Endothelial cell of umbilical vein (primary cell): ENCODE measurements at places on chromosomes 5 and 9. TPM values are rescaled to one million over a fixed set of nuclear protein-coding genes. Genes with fewer than 3 reads are reported as not detected.

Gene LHX3
- not detected in 2 replicates for total RNA-seq

Gene F2RL2
- 10.2 and 19.8 TPM in 2 replicates for total RNA-seq

Gene PTGES
- not detected in 2 replicates for total RNA-seq

Gene CCDC152
- total RNA-seq, result 2.1 and 2.8 TPM in 2 replicates

Gene RCL1
- 12.1 and 13.2 TPM in 2 replicates for total RNA-seq

Gene SHROOM1
- 20.9 and 21.0 TPM in 2 replicates for total RNA-seq

Gene RLN1
- total RNA-seq, result not detected in 2 replicates

DNA sequence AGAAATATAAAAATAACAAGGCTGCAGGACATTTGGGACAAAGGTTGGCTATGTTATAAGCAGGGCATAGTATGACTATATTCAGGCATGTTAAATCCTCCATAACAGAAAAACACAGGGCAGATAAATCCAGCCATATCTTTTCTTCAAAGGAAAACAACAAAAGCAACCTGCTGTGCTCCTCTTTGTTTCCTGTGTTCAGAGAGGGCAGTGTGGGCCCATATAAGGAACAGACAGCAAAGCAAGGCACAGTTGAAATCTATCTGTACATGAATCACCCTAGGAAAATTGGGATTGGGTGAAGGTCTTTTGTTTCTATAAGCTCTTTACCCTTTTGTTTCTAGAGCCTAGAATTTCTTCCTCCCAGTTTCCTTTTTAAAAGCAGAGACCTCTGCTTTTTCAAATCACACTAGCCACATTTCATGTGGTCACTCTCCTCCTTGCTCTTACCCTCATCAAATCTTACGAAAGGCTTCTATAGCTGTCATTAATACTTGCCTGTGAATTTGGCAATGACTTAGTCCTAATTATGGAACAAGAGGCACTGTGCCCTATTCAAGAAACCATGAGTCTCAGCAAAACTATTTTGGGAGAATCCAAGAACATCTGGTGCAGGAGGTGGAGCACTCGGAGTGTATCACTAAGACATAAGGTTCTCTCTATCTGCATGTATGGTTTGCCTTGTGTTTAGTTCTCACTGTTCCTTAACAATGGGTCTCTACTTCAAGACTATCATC, 1.8 kb downstream of the GZMA start:
- no peak for DNase-seq
- H3K4me3 ChIP-seq, result no peak overlapping the region
- no peaks in the 10 kb centered on the region for H3K4me1 ChIP-seq
- H3K36me3 ChIP-seq, result no peaks in the 10 kb centered on the region
- H3K27ac ChIP-seq, result no peak overlapping the region

GRCh38 chr5:151298063-151298855, 5.3 kb downstream of the SLC36A3 start:
- no peak overlapping the region for H3K4me3 ChIP-seq
- H3K4me1 ChIP-seq, result no peaks in the 10 kb centered on the region
- no peaks in the 10 kb centered on the region for H3K36me3 ChIP-seq
- no peak overlapping the region for H3K27ac ChIP-seq
- peak; percentile 25 for DNase-seq

GRCh38 chr9:131620764-131621520, 75.6 kb downstream of the PRRT1B start:
- H3K27me3 ChIP-seq, result no peaks in the 10 kb centered on the region
- peaks cover 9% of the 10 kb centered on the region for H3K4me1 ChIP-seq
- H3K36me3 ChIP-seq, result peaks cover 30% of the 10 kb centered on the region
- no peak overlapping the region for H3K4me3 ChIP-seq

DNA sequence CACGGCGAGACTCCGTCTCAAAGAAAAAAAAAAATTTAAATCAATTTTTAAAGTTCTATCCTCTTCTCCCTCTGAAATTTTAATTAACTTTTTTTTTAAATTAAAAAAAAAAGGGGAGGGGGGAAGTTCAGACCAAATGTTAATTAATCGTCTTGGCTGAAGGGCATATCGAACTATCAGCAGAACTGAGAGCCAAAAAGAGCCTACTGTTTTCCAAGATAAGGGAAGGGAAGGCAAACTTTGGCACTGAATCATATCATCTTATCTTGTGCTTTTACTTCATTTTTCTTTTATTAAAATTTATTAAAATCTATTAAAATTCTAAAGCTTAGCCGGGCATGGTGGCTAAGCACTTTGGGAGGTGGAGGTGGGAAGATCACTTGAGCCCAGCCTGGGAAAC, 45.9 kb upstream of the MTMR12 start:
- H3K4me1 ChIP-seq, result no peaks in the 10 kb centered on the region
- no peak for DNase-seq
- H3K36me3 ChIP-seq, result peaks cover 3% of the 10 kb centered on the region
- no peak overlapping the region for H3K27ac ChIP-seq
- H3K4me3 ChIP-seq, result no peak overlapping the region

DNA sequence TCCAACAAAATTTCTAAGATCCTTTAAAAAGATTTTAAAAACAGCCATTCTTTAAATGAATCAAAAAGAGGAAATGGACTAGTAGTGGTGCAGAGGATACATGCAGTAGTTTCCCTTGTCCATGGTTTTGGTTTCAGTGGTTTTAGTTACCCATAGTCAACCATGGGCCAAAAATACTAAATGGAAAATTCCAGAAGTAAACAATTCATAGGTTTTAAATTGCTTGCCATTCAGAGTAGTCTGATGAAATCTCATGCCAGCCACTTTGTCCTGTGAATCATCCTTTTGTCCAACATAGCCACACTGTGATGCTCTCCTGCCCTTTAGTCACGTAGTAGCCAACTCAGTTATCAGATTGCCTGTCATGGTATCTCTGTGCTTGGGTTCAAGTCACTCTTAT, 286.1 kb downstream of the ANXA1 start:
- no peaks in the 10 kb centered on the region for H3K4me1 ChIP-seq
- no peak for DNase-seq
- no peak overlapping the region for H3K4me3 ChIP-seq
- no peak overlapping the region for H3K27ac ChIP-seq
- H3K36me3 ChIP-seq, result no peaks in the 10 kb centered on the region

- H3K27ac ChIP-seq, result peak overlapping the region; percentile 58
- H3K4me3 ChIP-seq, result no peak overlapping the region
- peaks cover 17% of the 10 kb centered on the region for H3K4me1 ChIP-seq
- no peaks in the 10 kb centered on the region for H3K27me3 ChIP-seq
Measured at GRCh38 chr5:14739538-14739937, 75.0 kb downstream of the OTULIN start.

GRCh38 chr5:150665044-150665443, 4.0 kb downstream of the MYOZ3 start:
- H3K27ac ChIP-seq, result no peak overlapping the region
- H3K27me3 ChIP-seq, result peaks cover 28% of the 10 kb centered on the region
- no peaks in the 10 kb centered on the region for H3K4me1 ChIP-seq

- H3K27me3 ChIP-seq, result no peaks in the 10 kb centered on the region
- no peaks in the 10 kb centered on the region for H3K36me3 ChIP-seq
- no peak overlapping the region for H3K27ac ChIP-seq
Measured at GRCh38 chr9:77772646-77773045, 124.5 kb upstream of the GNA14 start.

- peak overlapping the region; percentile 90 for H3K27ac ChIP-seq
- H3K36me3 ChIP-seq, result peaks cover 3% of the 10 kb centered on the region
- H3K27me3 ChIP-seq, result no peaks in the 10 kb centered on the region
- DNase-seq, result peak; percentile 60
- peaks cover 18% of the 10 kb centered on the region for H3K4me1 ChIP-seq
Measured at GRCh38 chr5:179699616-179700237, 960 bp downstream of the CANX start.

DNA sequence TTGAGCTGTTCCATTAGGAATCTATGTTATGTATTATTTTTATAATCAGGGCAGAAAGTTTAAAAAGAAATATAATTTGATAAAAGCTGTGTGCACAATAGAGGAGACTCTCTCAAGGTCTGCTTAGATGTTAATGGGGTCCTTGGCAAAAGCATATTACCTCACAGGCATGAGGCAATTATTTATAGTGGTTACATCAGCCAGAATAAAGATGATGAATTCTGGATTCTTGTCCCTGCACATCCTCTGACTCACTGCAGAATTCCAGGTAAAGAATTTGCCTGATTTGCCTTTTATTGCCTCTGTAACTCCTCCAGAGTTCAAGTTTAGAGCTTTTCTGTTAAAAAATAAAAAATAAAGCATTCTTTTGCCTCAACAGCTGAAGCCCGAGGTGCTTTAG, 253.6 kb downstream of the MAST4 start:
- no peaks in the 10 kb centered on the region for H3K27me3 ChIP-seq
- no peak overlapping the region for H3K4me3 ChIP-seq
- H3K27ac ChIP-seq, result peak overlapping the region; percentile 78
- H3K36me3 ChIP-seq, result no peaks in the 10 kb centered on the region
- H3K4me1 ChIP-seq, result peaks cover 37% of the 10 kb centered on the region

- DNase-seq, result no peak
- H3K27ac ChIP-seq, result no peak overlapping the region
- no peaks in the 10 kb centered on the region for H3K36me3 ChIP-seq
- no peak overlapping the region for H3K4me3 ChIP-seq
- H3K27me3 ChIP-seq, result no peaks in the 10 kb centered on the region
- H3K4me1 ChIP-seq, result peaks cover 18% of the 10 kb centered on the region
Measured at GRCh38 chr9:79007701-79008483, 563.9 kb upstream of the TLE4 start.

GRCh38 chr9:84294241-84294950, 46.2 kb downstream of the SLC28A3 start:
- no peak overlapping the region for H3K27ac ChIP-seq
- H3K27me3 ChIP-seq, result peaks cover 3% of the 10 kb centered on the region
- H3K36me3 ChIP-seq, result no peaks in the 10 kb centered on the region
- DNase-seq, result no peak
- H3K4me1 ChIP-seq, result no peaks in the 10 kb centered on the region
- H3K4me3 ChIP-seq, result no peak overlapping the region

DNA sequence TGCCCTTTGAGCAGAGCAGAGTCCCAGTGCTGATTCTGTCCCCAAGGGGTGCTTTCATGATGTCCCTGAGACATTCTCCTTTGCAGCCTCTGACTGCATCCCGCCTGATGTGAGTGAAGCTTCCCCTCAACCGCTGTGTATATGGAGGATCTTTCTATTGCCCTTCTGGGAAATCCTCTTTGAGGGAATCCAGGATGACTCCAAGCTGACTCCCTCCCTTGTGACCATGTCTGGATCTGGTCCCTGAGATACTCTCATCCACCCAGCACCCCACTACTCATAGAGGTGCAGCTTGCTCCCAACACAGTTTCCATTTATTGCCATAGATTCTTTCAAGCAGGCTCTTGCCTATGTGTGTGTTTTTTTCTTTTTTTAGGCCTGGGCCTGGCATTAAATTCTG, 216.5 kb downstream of the SEC61B start:
- no peak overlapping the region for H3K27ac ChIP-seq
- H3K36me3 ChIP-seq, result no peaks in the 10 kb centered on the region
- no peak for DNase-seq
- H3K4me3 ChIP-seq, result no peak overlapping the region

DNA sequence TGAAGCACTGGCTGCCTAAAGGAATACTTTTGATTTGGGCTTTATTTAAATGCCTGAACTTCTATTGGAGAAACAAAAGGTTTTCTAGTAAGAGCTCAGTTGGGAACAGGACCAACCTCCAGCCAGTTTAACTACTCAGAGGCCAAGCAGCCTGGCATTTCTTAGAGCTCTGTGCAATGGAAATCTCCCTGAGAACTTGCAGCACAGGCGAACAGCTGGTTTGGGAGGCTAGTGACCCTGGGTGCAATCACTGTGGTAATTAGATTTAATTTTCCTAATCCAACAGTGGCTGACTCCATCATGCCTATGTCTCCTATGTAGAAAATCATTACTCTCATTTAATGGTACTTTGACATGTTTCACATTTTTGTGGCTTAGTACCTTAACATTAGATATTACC, 1.0 kb upstream of the CDH6 start:
- no peak overlapping the region for H3K4me3 ChIP-seq
- H3K36me3 ChIP-seq, result no peaks in the 10 kb centered on the region
- no peaks in the 10 kb centered on the region for H3K4me1 ChIP-seq
- peaks cover 19% of the 10 kb centered on the region for H3K27me3 ChIP-seq
- DNase-seq, result no peak
- no peak overlapping the region for H3K27ac ChIP-seq

- H3K27ac ChIP-seq, result no peak overlapping the region
- DNase-seq, result no peak
- no peak overlapping the region for H3K4me3 ChIP-seq
Measured at GRCh38 chr5:75320371-75320770, 16.6 kb upstream of the HMGCR start.

DNA sequence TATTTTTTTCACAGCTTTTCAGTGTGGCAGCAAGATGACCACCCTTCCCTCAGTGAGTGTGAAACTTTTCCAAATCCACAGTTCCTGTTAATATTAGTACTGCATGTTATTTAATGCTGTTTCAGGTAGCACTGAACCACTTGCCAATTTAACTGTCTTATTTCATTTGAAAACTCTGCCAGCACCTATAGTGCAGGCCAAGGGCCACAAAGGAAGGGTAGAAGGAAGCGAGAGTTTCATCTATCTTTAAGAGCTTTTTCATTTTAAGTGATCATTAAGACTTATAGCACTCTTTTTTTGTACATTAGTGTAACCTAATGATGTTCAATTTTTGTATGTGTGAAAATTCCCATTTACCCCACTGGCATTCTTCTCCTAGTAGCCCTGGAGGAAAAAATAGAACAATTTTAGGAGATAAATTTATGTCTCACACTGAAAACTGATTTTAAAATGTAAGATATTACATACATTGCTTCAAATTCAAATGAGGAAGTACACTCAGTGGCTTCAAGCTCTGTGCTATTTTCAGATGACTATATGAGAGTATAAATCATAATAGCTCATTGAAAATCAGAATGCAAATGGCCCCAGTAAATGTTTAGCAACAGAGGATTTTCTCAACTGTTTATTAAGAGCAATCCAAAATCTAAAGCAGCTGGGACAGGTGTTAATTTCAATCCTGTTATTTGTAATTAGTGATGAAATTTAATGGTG, 820.5 kb downstream of the PTPRD start:
- no peak for DNase-seq
- no peak overlapping the region for H3K27ac ChIP-seq
- no peaks in the 10 kb centered on the region for H3K4me1 ChIP-seq
- H3K4me3 ChIP-seq, result no peak overlapping the region
- no peaks in the 10 kb centered on the region for H3K27me3 ChIP-seq

- no peak overlapping the region for H3K4me3 ChIP-seq
- DNase-seq, result no peak
- no peak overlapping the region for H3K27ac ChIP-seq
- peaks cover 12% of the 10 kb centered on the region for H3K27me3 ChIP-seq
- H3K36me3 ChIP-seq, result no peaks in the 10 kb centered on the region
Measured at GRCh38 chr9:109506097-109506712, 8.1 kb upstream of the PTPN3 start.

DNA sequence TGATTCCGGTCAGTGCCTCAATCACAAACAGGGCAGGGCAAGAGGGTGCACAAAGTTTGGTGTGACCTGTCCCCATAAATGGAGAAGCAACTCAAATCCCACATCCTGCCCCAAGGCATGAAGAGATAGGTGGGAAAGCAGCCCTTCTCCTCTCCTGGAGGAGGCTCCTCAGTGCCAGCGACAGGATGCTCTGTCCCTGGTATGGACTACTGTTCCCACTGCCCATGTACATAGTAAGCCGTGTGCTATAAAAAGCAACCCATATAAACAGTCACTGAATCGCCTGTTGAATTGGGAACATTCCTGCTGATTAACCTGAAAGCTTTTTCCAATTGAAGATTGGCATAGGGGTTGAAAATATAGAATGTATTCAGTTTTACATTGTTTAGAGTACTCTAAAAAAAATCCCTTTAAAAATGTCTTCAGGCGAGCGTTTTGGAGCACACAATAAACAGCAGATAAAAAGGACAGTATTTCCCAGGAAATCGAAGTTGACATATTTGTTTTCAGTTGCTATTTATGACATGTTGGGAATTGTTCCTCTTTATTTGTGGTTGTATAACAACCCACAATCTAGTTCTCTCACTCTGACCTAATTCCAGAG, 513.9 kb downstream of the DIRAS2 start:
- no peaks in the 10 kb centered on the region for H3K4me1 ChIP-seq
- H3K27me3 ChIP-seq, result no peaks in the 10 kb centered on the region
- no peak for DNase-seq
- no peak overlapping the region for H3K27ac ChIP-seq
- no peak overlapping the region for H3K4me3 ChIP-seq
